Glutamatergic neuron (in vitro differentiated cells): ENCODE measurements at places on chromosomes 13 and 19. TPM values are rescaled to one million over a fixed set of nuclear protein-coding genes. Genes with fewer than 3 reads are reported as not detected.

The C5AR1 gene
- 1.4 TPM for total RNA-seq

The IGFL4 gene
- 0.20 TPM for total RNA-seq

The MRPL4 gene
- total RNA-seq, result 42.8 TPM

The PSG11 gene
- not detected for total RNA-seq

The RASL11A gene
- 1.8 TPM for total RNA-seq

The HCST gene
- total RNA-seq, result not detected

The CTXN1 gene
- total RNA-seq, result 90.6 TPM

The RGCC gene
- total RNA-seq, result not detected

The GJB2 gene
- total RNA-seq, result not detected

The NLRP5 gene
- not detected for total RNA-seq

The KLK2 gene
- not detected for total RNA-seq

The YJEFN3 gene
- 21.6 TPM for total RNA-seq

The POGLUT2 gene
- total RNA-seq, result 17.5 TPM

The NLRP11 gene
- total RNA-seq, result 0.34 TPM

The NDUFA7 gene
- 65.1 TPM for total RNA-seq

The SCEL gene
- total RNA-seq, result not detected

The PNMA8A gene
- 14.1 TPM for total RNA-seq

The SLC25A41 gene
- 0.29 TPM for total RNA-seq

The ZNF90 gene
- total RNA-seq, result 47.2 TPM

The ZNF799 gene
- 2.6 TPM for total RNA-seq

The JSRP1 gene
- not detected for total RNA-seq

The KCNJ14 gene
- 1.0 TPM for total RNA-seq

The INSL3 gene
- not detected for total RNA-seq

The CPAMD8 gene
- total RNA-seq, result 15.4 TPM

The NRTN gene
- 1.2 TPM for total RNA-seq

The FOXO1 gene
- total RNA-seq, result 1.4 TPM

The CYP2A6 gene
- not detected for total RNA-seq

The SIGLEC10 gene
- not detected for total RNA-seq

The ARHGAP45 gene
- 1.7 TPM for total RNA-seq

The CD70 gene
- total RNA-seq, result 4.7 TPM

The TTC9B gene
- total RNA-seq, result 19.5 TPM

The NKG7 gene
- not detected for total RNA-seq

The EML2 gene
- 53.2 TPM for total RNA-seq

The GNA15 gene
- total RNA-seq, result not detected

The DYRK1B gene
- total RNA-seq, result 86.3 TPM

The PGLYRP1 gene
- total RNA-seq, result not detected

The CYP4F22 gene
- not detected for total RNA-seq

The EFNA2 gene
- total RNA-seq, result 61.4 TPM

The CAPN12 gene
- 4.8 TPM for total RNA-seq

The TRIM13 gene
- total RNA-seq, result 43.1 TPM

The CLC gene
- not detected for total RNA-seq

The FCGBP gene
- 0.49 TPM for total RNA-seq

The PCDH17 gene
- total RNA-seq, result 51.8 TPM

The TEAD2 gene
- total RNA-seq, result 140 TPM

The VSTM1 gene
- not detected for total RNA-seq

The WDR88 gene
- not detected for total RNA-seq

The SIGLECL1 gene
- not detected for total RNA-seq

The WDR87 gene
- total RNA-seq, result not detected

The PEAK3 gene
- total RNA-seq, result not detected

The CYP2F1 gene
- not detected for total RNA-seq
